ENCODE measurements at places on chromosomes 16 and 17. TPM values are rescaled to one million over a fixed set of nuclear protein-coding genes. Genes with fewer than 3 reads are reported as not detected.

Gene SLC52A1
- not detected for total RNA-seq

Gene C17orf67
- total RNA-seq: 2.0 TPM

Gene KRT17
- 0.69 TPM for total RNA-seq

Gene PRR35
- total RNA-seq: 0.06 TPM

Gene ABCC3
- total RNA-seq: 0.17 TPM

Data from spinal cord (tissue), 10 donors.